GM23248 (cell line): ENCODE measurements at places on chromosomes 2 and 18. TPM values are rescaled to one million over a fixed set of nuclear protein-coding genes. Genes with fewer than 3 reads are reported as not detected.

The ALPP gene
- not detected in 2 replicates for total RNA-seq

The ABCG5 gene
- total RNA-seq, result not detected in 2 replicates

The CXCR4 gene
- not detected in 2 replicates for total RNA-seq

The GALNT3 gene
- 1.1 TPM in 1 of 2 replicates, not detected in the other for total RNA-seq

The ZNF519 gene
- total RNA-seq, result 1.1 and 2.0 TPM in 2 replicates

The SCN9A gene
- 8.3 and 17.6 TPM in 2 replicates for total RNA-seq

The NDUFB3 gene
- total RNA-seq, result 31.0 and 51.3 TPM in 2 replicates

The CIB4 gene
- not detected in 2 replicates for total RNA-seq

The KYNU gene
- under 0.01 TPM in 1 of 2 replicates, not detected in the other for total RNA-seq

The SLC4A1AP gene
- 21.0 and 23.9 TPM in 2 replicates for total RNA-seq

The HOXD11 gene
- 28.4 and 31.6 TPM in 2 replicates for total RNA-seq

The AGXT gene
- not detected in 2 replicates for total RNA-seq

The TMEM178A gene
- 0.32 TPM in 1 of 2 replicates, not detected in the other for total RNA-seq

The ANKRD30BL gene
- not detected in 2 replicates for total RNA-seq

The TEKT4 gene
- total RNA-seq, result not detected in 2 replicates

The SLC4A5 gene
- total RNA-seq, result 0.32 and 0.38 TPM in 2 replicates

DNA sequence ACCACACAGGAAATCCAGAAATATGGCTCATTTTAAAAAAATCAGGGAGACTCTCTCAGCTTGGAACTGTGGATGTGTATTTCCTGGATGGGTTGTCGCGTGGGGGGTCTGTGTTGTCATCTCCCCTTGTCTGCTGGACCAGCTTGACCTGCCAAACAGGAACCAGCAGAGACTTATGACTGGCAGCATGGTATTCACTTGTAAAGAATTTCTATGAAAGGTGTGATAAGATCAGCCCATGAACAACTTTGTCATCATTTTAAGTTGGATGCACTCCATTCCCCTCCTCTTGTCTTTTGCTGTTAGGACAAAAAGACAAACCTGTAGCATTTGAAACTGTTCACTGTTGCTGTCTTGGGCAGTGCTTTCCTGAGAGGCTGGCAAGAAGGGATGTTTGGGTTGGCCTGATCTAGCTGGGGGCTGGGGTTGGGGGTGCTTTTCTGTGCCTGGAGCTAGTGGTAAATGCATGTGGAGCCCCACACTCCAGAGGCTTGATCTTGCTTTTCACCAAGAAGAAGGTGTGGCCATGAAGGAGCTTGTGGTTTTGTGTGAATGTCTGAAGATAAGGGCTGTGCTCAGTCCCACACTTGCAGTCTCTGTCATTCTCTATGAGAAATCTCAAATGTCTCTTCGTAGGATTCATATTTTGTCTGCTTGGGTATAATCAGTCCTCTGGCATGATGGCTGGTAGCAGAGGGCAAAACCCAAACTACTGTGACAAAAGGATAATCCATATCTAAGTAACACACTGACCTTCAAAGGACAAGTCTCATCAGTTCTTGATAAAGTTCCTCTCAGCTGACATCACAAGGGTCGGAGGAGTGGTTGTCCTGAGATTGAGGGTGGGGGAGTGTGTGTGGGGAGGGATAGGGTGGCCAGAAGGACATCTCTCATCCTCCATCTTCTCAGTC is 39.0 kb downstream of the RALB start:
- DNase-seq, result peak; percentile 75

GRCh38 chr2:176130957-176131847 is 1.7 kb downstream of the HOXD8 start:
- peak; percentile 42 for DNase-seq

GRCh38 chr2:225740086-225740485 is 340.6 kb downstream of the NYAP2 start:
- peak; percentile 2 for DNase-seq

DNA sequence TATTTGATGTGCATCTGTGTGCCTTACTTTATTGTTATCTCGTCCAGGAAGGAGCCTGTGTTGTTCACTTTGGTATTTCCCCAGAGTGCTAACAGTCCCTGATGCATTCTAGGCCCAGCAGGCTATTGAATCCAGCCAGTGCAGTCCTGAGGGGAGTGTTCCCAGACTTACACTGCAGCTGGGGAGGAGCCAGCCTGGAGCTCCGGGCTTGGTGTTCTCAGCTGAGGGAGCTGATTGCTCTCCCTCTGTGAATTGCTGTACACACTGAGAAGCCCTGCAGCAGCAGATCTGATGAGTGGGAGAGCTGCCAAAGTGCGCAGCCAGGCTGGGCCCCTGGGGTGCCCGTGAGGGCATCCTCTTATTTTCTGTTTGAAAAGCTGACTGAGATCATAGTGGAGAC is 159.2 kb downstream of the GALNT3 start:
- peak; percentile 3 for DNase-seq

DNA sequence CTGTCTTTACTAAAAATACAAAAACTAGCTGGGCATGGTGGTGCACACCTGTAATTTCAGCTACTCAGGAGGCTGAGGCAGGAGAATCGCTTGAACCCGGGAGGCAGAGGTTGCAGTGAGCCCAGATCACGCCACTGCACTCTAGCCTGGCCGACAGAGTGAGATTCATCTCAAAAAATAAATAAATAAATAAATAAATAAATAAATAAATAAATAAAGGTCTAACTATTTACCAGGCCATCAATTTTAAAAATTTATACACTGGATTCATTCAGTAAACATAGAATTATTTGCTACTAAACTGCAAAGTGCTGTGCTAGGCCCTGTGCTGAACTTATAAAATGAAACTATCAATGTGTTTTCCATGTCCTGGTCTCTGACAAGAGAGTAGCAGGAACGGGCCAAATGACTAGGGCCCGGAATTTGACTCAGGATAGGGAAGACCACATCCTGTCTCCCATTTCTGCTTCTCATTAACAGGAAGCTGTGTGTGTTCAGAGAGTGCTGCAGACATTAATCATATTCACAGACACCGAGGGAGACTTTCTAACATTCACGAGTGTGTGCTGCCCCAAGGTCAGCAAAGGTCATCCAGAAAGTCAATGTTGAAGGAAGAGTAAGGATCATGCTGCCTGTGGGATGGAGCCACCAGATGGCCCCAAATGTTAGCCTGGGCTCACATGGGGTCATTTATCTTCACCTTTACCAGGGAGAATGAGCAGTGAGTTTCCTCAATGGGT is 95.8 kb downstream of the SPP2 start:
- peak; percentile 85 for DNase-seq

DNA sequence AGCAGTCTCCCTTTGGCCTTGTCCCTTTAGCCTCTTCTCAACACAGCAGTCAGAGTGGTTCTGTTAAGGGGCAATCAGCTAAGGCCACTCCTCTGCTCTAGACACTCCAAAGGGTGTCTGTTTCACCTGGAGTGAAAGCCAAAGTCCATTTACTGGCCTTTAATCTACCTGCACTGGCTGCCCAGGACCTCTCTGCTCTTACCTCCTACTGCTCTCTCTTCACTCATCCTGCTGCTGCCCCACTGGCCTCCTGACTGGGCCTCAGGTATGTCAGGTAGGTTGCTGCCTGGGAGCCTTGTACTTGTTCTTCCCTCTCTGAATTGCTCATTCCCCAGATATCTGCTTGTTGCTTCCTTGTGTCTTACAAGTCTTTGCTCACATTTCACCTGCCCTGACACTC is 68.2 kb downstream of the PIKFYVE start:
- no peak for DNase-seq

DNA sequence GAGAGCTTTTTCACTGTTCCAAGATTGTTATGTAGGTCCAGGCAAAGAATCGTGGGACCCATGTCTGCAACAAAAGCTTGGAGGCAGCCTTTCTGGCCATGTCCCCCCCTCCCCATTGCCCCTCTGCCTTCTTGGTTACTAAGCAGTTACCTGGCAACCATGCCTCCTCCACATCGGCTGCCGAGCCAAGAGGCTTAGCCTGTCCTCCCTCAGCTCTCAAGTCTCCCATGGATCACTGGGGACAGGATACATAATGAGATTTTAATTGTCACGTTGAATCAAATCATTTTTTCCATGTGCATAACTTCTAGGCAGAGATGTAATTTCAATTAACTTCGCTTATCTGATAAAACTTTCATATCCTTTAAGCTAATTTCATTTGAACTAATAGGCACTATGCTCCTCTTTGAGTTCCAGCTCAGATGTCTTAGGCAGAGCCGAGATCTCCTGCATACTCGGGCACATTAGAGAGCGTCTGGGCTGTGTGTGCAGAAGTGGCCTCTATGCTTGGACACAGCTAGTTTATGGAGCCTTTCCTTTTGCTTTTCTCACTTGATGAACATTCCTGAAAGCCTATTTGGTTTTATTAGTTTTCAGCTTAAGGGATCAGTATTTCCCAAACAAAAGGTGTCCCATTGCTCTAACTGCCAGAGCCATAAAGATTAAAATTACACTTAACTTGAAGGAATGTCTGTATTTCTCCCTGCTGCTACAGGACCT is 80.7 kb downstream of the LYPD1 start:
- DNase-seq, result no peak

DNA sequence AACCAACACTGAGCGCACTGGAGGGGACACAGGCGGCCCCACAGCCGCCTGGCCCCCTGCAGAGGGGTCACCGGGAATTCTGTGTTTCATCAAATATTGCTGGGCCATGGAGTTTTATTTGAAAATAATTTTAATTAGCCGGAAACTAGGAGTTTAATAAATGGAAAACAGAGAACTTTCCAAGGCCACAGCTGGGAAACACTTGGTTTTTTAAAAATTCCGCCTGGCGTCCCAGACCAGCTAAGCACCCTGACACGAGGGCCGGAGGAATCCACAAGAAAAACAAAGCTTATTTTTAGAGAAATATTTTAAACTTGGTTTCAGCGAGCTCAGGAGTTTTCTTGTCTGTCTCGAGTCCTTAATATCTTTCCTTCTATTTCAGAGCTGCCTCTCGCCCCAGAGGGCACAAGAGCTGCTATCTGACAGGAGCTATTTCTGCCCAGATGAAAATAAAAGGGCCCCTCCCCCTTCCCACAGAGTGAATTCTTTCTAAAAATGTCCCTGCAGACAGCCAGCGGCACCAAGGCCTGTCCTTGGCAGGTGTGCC is 8.2 kb downstream of the ZFP36L2 start:
- peak; percentile 55 for DNase-seq

- DNase-seq, result no peak
These were observed 357.1 kb downstream of the NRXN1 start for GRCh38 chr2:50674876-50675275.

DNA sequence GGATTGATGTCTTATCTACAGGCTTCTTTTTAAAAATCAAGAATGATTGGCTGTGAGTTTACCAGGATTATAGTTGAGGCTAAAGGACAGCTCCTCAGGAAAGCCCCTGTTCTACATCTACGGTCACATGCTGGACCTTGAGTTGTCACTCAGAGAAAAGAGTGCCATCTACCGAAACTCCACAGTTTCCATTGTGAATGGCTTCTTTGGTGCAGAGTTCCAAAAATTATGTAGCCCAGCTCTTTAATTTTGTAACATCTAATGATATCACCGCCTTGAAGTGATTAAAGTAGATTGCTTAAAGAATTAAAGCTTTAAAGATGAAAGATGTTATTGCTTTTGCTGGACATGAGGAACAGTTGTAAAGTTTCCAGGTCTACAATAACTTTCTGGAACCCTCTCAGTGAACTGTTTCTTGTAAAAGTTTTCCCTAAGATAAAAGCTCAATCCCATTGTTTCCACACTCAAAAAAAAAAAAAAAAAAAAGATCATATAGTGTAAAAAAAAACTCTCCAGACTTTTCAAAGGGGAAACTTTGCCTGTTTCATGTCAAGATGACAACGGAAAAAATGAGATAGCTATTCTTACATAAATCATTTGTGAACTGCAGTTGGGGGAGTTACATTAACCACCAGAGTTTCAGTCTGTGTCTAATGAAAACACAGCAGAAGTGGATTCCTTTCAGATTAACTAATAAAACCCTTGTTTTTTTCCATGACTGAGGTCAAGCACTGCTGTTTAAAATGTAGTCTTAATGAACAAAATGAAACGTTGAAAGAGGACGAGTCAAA is 4.3 kb downstream of the COL3A1 start:
- DNase-seq, result peak; percentile 83

GRCh38 chr18:21281603-21282002 is 39.6 kb downstream of the GREB1L start:
- DNase-seq, result peak; percentile 40

GRCh38 chr2:160492401-160493226 is 993 bp downstream of the RBMS1 start:
- peak; percentile 85 for DNase-seq

DNA sequence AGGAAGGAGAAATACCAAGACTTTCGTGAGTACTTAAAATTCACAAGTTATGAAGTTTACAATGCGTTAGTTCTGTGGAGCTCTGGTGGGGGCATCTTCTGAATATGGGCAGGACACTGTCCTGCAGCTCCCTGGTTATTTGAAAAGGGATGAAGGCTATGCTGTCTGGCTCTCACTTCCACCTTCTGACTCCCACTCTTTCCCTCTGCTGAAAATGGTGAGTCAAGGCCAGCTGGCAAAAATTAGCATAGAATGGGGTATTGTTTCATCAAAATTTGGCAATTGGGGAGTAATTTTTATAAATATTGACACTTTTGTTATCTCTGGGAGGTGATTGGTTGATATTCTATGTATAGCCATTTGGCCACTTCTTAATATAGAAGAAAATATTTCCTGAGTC is 177.4 kb downstream of the PARD3B start:
- DNase-seq, result peak; percentile 54

GRCh38 chr2:225742487-225742886 is 343.0 kb downstream of the NYAP2 start:
- no peak for DNase-seq

- DNase-seq, result peak; percentile 94
These were observed 166.6 kb downstream of the TNS1 start for GRCh38 chr2:217835931-217836891.

- no peak for DNase-seq
These were observed 3.6 kb downstream of the HOXD11 start for GRCh38 chr2:176110415-176111308.

DNA sequence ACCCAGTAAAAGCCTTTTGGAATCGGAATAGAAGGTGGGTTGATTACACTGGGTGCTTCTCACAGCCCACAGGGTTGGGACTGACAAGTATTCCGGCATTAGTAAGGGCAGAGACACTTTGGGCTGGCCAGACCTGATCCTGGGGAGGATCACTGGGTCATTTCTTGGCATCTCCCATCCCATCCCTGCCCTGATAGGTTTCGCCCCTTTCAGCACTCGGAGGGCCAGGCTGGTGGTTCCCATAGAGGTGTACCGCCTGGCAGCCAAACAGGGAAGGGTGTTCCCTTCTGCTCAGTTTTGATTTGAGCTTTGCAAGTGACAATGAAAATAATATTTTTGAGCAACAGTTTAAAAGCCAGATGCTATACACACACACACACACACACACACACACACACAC is 37.3 kb downstream of the CYP1B1 start:
- no peak for DNase-seq

GRCh38 chr2:2846332-2847208 is 515.5 kb upstream of the MYT1L start:
- DNase-seq, result no peak

DNA sequence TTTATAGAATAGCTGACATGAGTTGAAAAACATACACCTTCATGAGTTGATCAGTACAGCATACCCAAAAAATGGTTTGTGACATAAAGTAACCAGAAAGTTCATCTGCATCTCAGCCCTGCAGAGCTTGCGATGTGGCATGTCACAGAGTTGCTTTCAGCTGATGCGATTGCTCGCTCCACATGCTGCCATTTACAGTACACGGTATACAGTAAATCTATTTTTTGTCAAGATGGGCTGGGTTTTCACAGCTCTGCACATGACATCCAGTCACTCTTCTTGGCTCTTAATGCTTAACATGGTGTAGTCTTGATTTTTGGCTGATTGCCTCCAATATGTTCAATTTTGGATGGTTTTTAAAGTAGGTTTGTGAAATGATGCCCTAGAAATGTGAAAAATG is 811.9 kb downstream of the SATB2 start:
- DNase-seq, result no peak

GRCh38 chr18:27185025-27185763 is at the start of gene CHST9:
TSS of gene CHST9 (minus strand) at chr18:27185308. CDS start at chr18:27142809, 42,499 bp downstream.
- DNase-seq, result no peak
